ENCODE measurements at places on chromosomes 1 and 21.

DNA sequence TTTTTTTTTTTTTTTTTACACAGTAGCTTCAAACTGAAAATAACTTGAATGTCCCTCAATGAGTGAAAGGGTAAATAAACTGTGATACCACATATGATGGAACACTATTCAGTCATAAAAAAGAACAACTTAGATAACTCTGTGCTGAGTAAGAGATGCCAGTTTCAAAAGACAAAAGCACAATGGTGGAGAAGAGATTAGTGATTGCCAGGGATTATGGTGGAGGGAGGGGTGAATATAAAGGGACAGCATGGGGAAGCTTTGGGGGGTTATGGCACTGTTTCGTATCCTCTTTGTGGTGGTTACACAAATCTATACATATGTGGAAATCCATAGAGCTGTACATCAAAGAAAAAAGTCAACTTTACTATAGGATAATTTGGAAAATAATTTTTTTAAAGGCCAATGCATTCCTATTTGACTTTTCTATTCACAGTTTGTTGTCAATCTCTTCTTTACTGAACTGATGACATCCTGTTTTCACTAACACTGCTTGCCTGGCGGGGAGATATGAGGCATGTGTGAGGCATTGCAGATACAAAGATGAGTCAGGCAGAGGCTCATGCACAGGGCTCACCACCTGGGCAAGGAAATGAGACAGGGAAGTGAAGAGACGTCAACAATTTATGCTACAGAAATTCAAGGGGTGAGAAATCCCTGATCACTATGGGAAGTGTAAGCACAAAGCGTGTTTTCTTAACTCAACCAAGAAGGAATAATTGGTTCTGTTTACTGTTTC lies 302.7 kb downstream of the DUSP10 start:
- DNase-seq, result peak; percentile 16

DNA sequence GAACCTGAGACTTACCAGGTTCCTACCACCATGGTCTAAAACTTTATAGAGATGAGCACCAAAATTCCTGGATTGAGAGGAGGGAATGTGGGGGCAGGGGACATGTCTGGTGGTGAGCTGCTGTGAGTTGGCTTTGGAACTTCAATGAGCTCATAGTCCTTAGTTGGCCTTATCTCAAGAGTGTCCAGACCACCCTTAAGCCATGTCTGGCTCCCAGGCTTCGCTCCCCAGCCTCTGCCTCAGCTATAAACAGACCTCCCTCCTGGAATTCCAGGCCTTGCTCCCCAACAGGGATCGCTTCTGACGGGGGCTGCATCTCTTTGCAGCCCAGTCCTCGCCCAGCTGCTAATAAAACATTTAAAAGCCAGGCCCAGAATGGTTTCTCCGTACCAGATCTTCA lies 19.5 kb downstream of the ATF3 start:
- no peak for DNase-seq

DNA sequence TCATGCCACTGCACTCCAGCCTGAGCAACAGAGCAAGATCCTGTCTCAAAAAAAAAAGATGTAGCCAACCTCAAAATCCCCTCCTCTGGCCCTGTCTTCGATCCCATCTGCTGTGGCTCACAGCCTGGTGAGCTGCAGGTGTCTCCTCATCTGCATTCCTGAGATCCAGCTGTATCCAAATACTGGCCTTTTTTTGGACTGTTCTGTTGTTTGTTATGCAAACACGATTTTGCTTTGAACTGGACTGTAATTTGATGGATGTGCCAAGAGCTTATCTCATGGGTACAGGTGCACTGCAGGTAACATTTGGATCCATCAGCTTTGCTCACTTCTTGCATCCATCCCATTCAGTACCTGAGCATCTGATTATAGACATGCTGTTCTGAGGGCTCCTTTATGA lies 14.1 kb upstream of the FAM43B start:
- no peak for DNase-seq

DNA sequence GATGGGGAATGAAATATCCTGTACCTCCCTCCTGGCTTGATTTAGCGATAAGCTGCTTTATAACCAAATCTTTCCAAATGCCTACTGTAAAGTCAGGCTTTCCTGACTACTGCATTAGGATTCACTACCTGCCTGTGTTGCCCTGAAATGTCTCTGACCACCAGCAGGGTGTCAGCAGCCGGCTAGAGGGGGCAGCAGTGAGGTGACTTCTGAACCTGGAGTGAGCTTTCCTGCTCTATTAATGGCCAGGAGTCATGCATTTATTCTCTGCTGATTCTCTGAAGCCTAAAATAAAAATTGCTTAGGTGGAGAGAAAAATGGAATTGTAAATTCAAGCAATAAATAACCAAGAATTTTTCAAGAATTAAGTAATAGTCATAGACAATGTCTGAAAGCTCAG lies 2.5 kb downstream of the BACE2 start:
- DNase-seq, result no peak

DNA sequence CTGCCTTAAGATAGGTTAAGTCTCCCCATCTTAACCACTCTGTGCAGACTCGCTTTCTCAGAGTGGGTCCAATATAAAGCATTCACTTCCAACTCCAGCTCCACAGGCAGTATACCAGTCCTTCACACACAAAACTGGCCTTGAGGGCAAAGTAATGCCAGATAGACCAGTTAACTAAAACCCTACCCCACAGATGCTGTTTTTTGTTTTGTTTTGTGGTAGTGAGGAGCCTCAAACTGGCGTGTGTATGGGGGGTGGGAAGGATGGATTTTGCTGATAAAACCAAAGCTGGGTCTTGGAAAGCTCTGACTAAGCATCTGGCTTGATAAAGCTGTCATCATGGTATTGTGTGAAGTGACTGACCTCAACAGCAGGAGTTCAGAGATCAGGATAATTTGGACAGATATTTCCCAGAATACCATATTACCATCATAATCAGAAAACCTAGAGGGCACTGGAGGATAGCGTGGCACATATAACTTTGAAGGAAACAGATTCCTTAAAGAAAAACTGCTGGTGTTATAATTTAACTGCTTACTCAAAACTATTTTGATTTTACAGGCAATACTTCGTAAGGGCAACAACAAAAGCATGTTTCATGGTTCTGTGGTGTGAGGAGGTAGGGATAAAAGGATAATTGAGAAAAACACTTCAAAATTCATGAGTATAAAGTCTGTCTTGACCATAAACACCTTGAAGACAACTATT lies 29.6 kb upstream of the CPLANE2 start:
- DNase-seq, result no peak

DNA sequence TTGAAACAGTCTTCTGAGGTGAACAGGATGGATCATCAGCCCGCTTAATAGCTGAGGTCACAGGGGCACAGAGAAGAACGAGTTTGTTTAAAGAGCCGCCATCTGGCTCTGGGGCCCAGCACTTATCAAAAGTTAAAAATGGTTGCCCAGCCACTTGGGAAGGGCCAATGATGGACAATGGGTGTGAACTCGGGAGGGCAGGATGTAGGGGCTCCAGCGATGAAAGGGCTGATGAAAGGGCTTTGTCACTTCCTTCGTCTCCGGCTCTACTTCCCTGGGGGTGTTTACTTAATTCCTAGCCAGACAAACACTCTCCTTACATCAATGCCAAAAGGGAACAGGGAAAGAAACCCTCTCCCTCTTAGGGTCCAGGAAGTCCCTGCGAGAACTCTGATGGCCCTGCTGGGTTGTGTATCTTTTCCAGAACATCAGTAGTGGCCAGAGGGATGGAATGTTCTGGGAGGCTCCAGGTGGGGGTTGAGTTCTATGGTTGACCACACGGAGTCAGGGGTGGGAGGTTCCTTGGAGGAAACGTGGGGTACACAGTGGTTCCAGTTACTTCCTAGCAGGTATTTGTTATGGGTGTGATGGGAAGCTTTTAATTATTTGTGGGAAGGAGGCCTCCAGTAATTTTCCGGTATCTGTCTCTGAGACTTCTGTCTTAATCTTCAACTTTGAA lies 9.0 kb upstream of the ABCG1 start:
- no peak for DNase-seq

GRCh38 chr1:110208916-110209645 lies 1.0 kb upstream of the KCNC4 start:
- no peak for DNase-seq

GRCh38 chr21:34091607-34092006 lies 18.2 kb downstream of the MRPS6 start:
- DNase-seq, result no peak

DNA sequence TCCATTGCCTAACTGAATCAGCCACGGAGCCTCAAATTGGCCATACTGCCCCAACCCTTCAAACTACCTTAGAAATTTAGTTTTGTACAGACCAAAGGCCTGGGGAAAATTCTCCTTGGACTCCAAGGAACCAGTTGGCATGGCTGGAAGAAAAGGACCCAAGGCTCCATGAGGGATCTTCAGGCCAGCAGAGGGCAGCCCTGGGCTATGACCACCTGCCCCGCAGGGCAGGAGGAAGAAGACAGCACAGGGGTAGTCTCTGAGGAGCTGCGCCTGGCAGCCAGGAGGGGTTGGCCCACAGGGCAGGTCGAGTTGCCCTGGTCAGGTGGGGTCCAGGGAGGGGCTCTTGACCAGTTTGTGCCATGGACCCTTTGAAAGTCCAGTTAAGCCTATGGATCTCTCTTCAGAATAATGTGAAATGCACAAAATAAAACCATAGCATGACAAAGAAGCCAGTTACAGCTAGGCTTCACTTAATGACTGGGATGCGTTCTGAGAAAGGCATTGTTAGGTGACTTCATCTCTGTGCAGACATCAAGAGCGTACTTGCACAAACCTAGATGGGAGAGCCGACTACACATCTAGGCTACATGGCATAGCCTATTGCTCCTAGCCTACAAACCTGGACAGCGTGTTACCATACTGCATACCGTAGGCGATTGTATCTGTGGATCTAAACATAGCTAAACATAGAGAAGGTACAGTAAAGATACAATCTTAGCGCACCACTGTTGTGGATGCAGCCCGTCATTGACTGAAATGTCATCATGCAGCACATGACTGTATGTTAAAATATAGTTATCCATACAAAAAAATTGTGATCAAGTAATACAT lies 26.1 kb downstream of the CACNA1S start:
- peak; percentile 18 for DNase-seq

GRCh38 chr1:96080925-96081324 lies 640.7 kb upstream of the PTBP2 start:
- no peak for DNase-seq

- DNase-seq, result no peak
Measured at GRCh38 chr1:37028981-37029617, 5.2 kb downstream of the GRIK3 start.

GRCh38 chr1:78839704-78840277 lies 166.7 kb downstream of the ADGRL4 start:
- no peak for DNase-seq

DNA sequence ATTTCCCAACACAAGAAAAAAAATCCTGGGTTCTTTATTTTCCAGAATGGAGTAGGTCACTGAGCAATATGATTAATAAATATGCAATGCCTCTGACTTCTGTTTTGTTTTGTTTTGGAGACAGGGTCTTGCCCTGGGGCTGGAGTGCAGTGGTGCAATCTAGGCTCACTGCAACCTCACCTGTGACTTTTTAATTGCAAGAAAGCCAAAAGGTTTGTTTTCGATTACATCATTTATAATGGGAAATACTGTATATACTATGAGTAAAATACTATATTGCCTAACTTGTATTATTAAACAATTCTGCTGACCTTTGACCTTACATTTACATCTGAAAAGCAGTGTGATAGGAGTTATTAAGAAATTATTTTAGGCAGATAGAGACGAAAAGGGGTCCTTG lies 11.6 kb upstream of the CD46 start:
- no peak for DNase-seq

DNA sequence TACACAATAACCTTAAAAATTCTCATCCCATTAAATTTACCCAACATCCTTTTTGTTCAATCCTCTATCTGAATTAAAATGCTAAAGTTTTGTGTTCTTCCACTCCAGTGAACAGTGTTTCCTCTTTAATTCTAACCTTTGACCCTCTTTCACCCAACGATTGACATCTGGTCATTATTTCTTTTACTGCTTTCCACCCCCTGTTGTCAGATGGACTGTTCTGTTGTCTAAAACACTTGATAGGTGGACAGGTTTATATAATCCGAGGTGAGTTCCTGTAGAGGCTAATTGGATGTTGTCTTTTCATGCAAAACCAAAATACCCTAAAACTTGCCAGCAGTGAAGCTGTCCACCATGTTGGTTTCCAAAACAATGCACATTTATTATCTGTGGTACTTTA lies 73.4 kb upstream of the SERTAD4 start:
- DNase-seq, result no peak

DNA sequence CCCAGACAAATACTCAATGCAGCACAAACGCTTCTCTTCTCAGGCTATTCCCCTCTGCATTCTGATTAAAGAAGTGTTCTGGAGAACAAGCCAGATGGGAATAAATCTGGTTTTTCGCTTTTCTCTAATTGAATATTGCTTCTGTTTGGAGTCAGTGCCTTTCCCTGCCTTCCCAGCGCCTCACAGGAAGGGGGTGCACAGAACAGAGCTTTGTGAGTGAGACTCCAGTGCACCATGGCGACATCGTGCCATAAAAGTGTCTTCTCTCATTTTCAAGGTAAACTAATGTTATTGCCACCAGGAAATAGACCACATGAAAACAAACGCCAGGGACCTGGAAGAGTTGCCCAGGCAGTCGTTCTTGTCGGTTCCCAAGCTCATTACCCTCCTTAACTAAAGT lies 43.6 kb upstream of the SLC45A1 start:
- DNase-seq, result no peak

All from T-helper 9 cell (primary cell).